ENCODE measurements at places on chromosomes 7 and 10.

DNA sequence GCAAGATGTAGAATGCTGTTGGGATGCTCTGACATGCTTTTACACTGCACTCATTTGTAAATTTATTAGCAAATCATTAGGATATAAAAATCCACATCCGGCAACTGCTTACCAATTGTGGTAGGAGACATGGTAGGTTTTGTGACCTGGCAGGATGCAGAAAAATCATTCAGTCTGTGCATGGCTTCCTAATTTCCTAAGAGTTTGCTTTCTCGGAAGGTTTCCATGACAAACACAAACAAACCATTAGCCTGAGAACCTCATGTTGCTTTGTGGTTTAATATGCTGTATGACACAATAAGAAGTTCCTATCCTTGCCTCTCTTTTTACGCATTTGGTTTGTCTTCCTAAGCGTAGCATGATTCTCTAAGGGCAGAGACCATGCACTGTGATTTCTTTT lies 14.7 kb upstream of the LMBR1 start:
- H3K27me3 ChIP-seq, result peaks cover 4% of the 10 kb centered on the region
- no peak for DNase-seq
- no peaks in the 10 kb centered on the region for H3K36me3 ChIP-seq
- H3K4me1 ChIP-seq, result peaks cover 4% of the 10 kb centered on the region
- H3K27ac ChIP-seq, result no peak overlapping the region

DNA sequence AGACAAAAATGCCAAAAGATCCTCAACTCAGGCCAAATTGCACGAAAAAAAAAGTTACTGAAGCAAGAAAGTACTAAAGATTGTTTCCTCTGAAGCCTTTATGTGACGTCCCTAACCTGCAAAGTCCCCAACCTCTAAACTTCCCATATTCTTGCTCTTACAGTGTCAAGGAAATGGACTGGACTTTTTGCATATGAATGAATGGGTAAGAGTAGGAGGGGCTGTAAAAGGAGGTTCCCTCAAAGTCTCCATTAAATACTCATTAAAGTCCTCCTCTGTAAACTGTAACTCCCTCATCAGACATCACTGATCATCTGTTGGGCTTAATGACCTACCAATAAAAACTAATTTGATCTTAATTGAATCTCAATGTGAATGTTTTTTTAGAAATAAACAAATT lies 164.8 kb upstream of the STEAP1 start:
- DNase-seq, result no peak
- H3K27me3 ChIP-seq, result no peaks in the 10 kb centered on the region
- H3K27ac ChIP-seq, result no peak overlapping the region
- no peak overlapping the region for H3K4me3 ChIP-seq
- H3K4me1 ChIP-seq, result no peaks in the 10 kb centered on the region
- no peaks in the 10 kb centered on the region for H3K36me3 ChIP-seq

GRCh38 chr10:5645375-5645774 lies 21.0 kb downstream of the ASB13 start:
- DNase-seq, result no peak
- no peak overlapping the region for H3K4me3 ChIP-seq
- H3K27ac ChIP-seq, result no peak overlapping the region
- H3K4me1 ChIP-seq, result no peaks in the 10 kb centered on the region

DNA sequence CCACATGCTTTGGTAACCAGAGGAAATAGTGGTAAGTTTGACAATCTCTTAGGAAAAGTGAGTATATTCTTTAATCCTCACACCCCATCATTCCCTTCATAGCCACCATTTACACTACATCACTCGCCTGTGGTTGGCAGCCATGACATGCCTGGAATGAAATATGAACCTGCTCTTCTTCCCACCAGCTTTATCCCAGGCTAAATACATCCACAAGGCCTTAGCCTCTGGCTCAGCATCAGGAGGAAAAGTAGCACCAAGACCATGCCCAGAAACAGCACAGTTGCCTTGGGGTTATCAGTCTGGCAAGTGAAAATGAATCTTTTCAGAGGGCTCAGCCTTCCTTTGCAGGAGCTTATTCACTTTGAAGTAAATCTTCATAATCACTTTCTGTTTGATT lies 40.3 kb downstream of the SGCE start:
- peaks cover 2% of the 10 kb centered on the region for H3K4me1 ChIP-seq
- H3K36me3 ChIP-seq, result no peaks in the 10 kb centered on the region
- DNase-seq, result no peak
- no peaks in the 10 kb centered on the region for H3K27me3 ChIP-seq
- no peak overlapping the region for H3K27ac ChIP-seq
- no peak overlapping the region for H3K4me3 ChIP-seq

DNA sequence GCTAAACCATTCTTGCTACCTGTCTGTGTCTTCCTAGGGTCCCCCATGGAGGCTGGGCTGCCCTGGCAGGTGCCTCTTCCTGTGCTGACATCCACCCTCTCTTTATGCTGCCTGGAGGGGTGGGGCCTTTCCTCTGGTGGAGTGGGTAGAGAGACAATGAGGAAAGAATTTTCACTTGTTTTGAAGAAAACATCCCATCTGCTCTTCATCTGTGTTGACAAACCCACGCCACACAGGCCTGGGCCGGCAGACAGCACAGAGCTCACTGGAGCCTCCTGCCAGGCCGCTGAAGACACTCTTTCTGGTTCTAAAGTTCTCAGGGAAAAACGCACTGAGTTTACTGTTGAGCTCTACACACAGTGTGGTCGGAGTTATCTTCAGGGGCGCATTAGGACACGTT lies 328.2 kb downstream of the GLRX3 start:
- no peaks in the 10 kb centered on the region for H3K27me3 ChIP-seq
- no peaks in the 10 kb centered on the region for H3K4me1 ChIP-seq
- no peak for DNase-seq
- no peak overlapping the region for H3K4me3 ChIP-seq
- H3K36me3 ChIP-seq, result no peaks in the 10 kb centered on the region

DNA sequence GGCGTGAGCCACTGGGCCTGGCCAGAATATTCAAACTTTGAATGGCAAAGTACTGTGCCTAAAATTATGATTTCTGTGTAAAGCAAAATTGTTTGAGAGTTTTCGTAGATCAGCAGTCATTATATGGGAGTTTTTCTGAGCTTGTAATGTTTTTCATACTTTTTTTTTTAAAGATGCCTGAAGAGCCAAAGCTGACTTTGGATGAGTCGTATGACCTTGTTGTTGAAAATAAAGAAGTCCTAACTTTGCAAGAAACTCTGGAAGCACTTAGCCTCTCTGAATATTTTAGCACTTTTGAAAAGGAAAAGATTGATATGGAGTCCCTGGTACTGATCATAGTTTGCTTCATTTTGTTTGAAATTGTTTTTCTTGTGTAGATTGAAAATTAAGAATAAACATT lies 26.7 kb downstream of the SEC23IP start:
- H3K4me3 ChIP-seq, result no peak overlapping the region
- DNase-seq, result no peak
- H3K36me3 ChIP-seq, result peaks cover 18% of the 10 kb centered on the region
- H3K27ac ChIP-seq, result no peak overlapping the region

DNA sequence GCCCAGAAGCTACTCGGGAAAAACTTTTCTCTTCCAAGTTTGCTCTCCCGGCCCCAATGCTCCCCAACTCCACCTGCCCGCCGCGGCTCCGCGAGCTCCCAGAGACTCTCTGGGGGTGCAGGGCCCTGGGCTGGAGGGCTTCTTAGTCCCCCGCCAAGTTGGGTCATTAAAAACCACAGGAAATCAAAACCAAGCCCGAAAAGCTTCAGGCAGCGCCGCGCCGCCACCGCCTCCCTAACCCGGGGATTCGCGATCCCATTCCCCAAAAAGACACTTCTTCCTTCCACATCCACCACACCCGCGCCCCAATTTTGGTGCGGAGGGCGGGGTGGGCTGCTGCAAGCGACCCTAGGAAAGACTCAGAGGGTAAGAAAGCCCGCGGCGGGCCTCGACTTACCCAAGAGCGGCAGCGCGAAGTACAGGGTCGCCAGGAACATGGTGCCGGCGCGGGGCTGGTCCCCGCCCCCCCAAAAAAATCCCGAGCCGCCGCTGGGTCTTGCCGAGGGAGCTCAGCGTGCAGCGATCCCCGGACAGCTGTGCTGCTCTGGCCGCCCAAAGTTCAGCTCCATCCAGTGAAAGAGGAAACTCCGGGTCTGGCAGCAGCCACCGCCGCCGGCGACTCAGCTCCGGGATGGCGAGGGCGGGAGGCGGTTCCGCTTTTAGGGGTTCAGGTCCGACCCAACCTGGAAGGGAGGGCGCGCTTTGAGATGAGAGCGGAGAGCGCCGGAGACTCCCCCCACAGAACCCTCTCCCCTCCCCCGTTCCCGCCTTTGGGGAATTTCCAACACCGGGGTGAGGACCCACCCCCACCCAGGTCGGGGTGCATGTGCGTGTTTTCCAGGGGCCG lies 1.2 kb downstream of the GFRA1 start:
- H3K27me3 ChIP-seq, result peaks cover 56% of the 10 kb centered on the region
- H3K27ac ChIP-seq, result no peak overlapping the region
- H3K36me3 ChIP-seq, result no peaks in the 10 kb centered on the region
- H3K4me3 ChIP-seq, result peak overlapping the region; percentile 67
- no peak for DNase-seq

DNA sequence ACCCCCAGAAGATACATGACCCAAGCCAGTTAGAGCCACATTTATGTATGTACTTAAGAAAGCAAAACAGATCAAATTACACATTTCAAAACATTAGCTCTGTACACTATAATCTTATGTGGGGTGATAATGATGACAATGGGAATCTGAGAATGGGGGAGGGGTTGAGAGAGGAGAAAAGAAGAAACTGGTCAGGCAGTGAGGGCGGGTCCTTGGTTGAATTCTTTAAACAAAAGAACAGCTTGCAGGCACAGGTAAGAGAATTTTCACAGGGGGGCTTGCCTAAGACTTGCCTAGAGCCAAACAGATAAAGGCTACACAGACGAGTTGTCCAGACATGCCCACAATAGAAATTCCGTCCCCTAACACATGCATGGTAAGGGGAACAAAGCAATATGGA lies 76.8 kb upstream of the PTER start:
- H3K36me3 ChIP-seq, result no peaks in the 10 kb centered on the region
- no peak overlapping the region for H3K4me3 ChIP-seq
- H3K4me1 ChIP-seq, result no peaks in the 10 kb centered on the region
- DNase-seq, result no peak

GRCh38 chr7:148622887-148623585 lies 32.5 kb downstream of the C7orf33 start:
- no peak overlapping the region for H3K4me3 ChIP-seq
- no peak overlapping the region for H3K27ac ChIP-seq
- H3K36me3 ChIP-seq, result no peaks in the 10 kb centered on the region
- H3K4me1 ChIP-seq, result peaks cover 8% of the 10 kb centered on the region

DNA sequence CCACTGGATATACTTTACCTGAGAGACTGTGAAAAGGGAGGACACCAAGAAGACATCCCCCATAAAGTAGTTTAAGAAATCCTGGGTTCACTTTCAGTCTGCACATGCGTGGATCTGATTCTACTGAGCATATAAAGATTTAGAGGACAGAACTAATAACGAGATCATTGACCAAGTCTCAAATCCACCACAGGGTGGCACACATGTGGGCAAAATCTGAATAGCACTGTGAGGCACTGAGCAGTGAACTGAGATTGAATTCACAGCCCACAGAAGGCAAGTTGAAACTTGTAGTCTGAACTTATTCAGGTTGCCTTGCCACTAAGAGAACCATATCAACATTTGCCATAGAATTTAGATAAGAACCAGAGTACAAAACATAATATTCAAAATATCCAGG lies 818.6 kb downstream of the GRID1 start:
- H3K4me3 ChIP-seq, result no peak overlapping the region
- no peaks in the 10 kb centered on the region for H3K36me3 ChIP-seq
- H3K4me1 ChIP-seq, result peaks cover 4% of the 10 kb centered on the region
- DNase-seq, result peak; percentile 45
- no peak overlapping the region for H3K27ac ChIP-seq

- DNase-seq, result no peak
- no peaks in the 10 kb centered on the region for H3K27me3 ChIP-seq
- peak overlapping the region; percentile 70 for H3K27ac ChIP-seq
- H3K4me1 ChIP-seq, result peaks cover 19% of the 10 kb centered on the region
- H3K36me3 ChIP-seq, result no peaks in the 10 kb centered on the region
These were observed 82.5 kb upstream of the CAPZA2 start for GRCh38 chr7:116779931-116780330.

DNA sequence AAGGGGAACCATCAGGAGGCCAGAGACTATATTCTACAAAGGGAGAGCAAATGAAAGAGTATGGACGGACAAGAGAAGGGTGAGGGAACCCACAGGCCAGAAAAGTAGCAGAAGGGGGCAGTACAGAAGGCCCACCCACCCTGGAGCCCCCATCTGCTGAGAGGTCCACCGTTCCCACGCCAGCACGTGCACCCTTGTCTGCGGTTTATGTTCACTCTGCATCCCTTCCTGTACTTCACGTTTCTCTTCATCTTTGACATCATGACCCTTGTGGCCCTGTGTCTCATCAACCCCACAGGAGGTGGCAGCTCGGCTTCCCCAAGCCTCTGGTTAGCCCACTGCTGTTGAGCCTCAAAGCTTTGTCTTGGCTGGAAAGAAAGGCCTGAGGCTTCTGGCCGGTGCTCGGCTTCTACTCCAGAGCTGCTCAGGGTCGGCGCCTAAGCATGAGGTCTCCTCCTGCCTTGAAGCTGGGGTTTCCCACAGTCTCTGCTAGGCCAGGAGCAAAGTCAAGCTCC lies 138.0 kb downstream of the DLG5 start:
- no peak for DNase-seq
- H3K27me3 ChIP-seq, result no peaks in the 10 kb centered on the region
- peaks cover 54% of the 10 kb centered on the region for H3K36me3 ChIP-seq
- H3K4me3 ChIP-seq, result no peak overlapping the region

DNA sequence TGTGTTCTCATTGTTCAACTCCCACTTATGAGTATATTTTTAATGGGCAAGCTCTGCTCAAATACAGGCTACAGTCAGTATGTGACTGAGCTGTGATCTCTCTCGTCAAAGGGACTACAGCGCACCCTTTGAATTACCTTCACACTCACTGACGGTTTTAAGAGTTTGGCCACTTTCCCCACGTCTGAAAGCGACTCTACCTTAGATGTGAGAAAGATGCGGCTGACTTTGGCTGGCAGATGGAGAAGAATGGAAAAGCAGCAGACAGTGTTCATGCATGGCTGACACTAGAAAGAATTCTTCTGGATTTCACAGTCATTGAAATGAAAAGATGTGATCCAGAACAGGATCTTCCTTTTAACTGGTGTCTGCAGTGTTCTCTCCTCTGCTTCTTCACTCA lies 2.0 kb upstream of the ATRNL1 start:
- peaks cover 4% of the 10 kb centered on the region for H3K4me1 ChIP-seq
- no peak overlapping the region for H3K27ac ChIP-seq
- H3K36me3 ChIP-seq, result no peaks in the 10 kb centered on the region
- no peak overlapping the region for H3K4me3 ChIP-seq

Data from trophoblast cell (in vitro differentiated cells and primary cell).